ENCODE measurements at places on chromosomes 5 and 9.

DNA sequence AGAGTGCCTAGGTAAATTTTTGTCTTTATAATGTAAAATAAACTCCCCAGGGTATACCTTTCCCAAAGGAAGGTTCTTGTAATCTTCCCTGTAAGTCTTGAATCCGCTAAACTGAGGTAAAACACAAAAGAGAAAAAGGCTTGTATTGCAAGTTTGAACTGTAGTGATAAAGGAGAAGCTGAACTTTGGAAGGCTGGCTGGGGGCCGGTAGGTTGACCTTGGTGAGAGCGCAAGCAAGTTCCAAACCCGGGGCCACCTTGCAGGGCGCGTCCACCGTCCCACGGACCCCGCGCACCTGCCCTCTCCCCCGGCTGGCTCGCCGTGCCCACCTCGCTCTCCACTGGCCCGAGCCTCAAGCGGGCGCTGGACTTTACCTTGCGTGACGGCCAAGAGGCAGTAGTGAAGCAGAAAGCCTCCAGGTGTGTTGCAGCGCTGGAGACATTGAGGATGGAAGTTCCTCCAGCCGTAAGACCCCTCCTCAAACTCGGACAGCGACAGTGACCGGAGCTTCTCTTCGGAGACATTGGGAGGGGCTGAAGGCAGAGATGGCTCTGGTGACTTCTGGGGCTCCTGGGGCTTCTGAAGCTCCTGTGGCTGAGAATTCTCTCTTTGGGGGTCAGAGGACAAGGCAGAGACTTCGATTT is 428 bp downstream of the SLCO4C1 start:
- DNase-seq = no peak

- DNase-seq = peak; percentile 33
These were observed 8.0 kb upstream of the PCA3 start for GRCh38 chr9:76756268-76756640.

DNA sequence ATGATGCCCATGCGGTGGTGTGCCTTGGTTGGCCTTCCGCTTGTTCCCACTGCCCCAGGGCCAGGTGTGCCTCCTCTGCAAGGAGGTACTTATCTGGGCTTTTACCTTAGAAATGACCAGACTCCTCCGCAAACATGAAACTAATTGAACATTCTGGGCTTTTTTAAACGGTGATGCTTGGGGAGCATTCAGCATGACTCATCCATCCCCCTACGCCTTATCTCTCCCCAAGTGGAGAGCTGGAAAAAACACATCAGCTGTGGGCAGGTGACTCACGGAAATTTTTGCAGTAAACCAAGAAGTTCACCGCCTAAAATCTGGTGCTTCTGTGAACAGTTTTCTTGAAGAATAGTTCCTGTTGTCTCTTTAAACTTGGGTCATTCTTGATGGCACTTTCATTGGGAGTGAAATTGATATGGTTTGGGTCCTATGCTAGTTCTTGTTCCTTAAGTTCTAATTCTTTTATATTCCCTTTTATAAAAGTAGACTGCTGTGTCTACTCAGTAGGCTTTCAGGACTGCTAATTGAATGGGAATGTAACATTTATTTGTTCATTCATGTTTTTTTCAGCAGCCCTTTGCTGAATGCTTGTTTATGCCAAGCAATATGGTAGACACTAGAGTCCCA is 39.6 kb downstream of the SFXN1 start:
- DNase-seq = no peak

DNA sequence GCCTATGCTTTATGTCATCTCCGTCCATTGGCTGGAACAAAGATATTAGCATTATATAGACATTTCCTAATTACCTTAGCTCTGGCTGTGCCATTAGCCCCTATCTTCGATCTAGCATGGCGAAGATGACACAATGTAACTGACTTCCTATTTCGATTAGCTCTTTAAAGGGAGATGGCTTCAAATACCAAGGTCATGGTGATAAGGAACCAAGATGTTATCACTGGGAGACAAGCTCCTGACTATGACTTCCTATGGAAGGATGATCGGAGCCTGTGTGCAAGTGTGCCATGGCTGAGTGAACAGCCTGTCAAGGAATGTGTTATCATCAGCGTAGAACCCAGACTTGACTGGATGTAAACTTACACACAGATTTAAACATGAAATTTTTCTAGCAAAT is 602.1 kb downstream of the PSAT1 start:
- DNase-seq = no peak

DNA sequence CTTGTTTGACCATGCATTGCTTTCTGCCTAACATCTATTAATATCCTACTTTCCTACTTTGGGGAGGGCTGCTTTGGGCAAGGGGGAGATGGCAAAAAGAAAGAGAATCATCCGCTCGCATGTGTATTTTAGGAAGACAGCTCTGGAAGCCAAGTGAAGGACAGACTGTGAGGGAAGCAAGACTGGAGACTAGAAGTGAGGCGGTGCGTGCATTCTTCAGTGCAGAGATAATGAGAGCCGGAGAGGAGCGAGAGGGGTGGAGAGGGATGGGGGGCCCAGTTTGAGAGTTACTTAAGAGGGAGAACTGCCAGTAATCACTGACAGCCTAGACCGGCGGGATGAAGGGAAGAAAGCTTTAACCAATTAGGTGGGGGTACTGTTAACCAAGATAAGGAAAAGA is 151.7 kb upstream of the RAPGEF1 start:
- DNase-seq = no peak

GRCh38 chr5:124199893-124200292 is 546.5 kb downstream of the ZNF608 start:
- DNase-seq = no peak

- DNase-seq = no peak
These were observed 46.7 kb upstream of the MACIR start for GRCh38 chr5:103211576-103212561.

GRCh38 chr9:77099388-77099787 is 77.9 kb upstream of the VPS13A start:
- DNase-seq = no peak

GRCh38 chr9:136268735-136269134 is 23.1 kb upstream of the QSOX2 start:
- no peak for DNase-seq

- DNase-seq = peak; percentile 3
These were observed 299.7 kb downstream of the IZUMO3 start for GRCh38 chr9:24245988-24246387.

- no peak for DNase-seq
These were observed 8.3 kb downstream of the C1QTNF3 start for GRCh38 chr5:34034534-34035327.

GRCh38 chr5:108459769-108460168 is 77.9 kb upstream of the FBXL17 start:
- DNase-seq = no peak

DNA sequence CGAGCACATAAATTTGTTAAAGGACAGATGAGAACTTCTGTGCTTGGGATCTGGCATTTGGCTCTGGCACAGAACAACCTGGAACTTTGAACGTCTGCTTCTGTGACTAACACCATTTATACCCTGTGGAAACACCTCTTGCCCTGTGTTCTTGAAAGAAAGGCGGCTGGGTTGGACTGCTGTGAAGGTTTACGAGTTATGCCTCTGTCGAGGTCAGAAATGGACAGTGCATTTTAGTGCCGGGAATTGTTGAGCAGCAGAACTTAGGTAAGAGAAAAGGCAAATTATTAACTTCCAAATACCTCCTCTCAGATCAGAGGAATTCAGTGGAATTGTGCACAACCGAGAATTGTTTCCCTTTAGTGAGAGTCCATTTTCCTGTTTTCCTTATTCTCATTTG is 14.1 kb upstream of the INIP start:
- DNase-seq = no peak

Measured in cerebellar cortex (tissue), 1 donor.